ENCODE measurements at places on chromosomes 2 and 18.

- no peak for DNase-seq
These were observed 27.7 kb upstream of the ZNF638 start for GRCh38 chr2:71303849-71304248.

- no peak for DNase-seq
These were observed 1433.8 kb upstream of the SLC39A10 start for GRCh38 chr2:194223218-194223617.

- no peak for DNase-seq
These were observed 103.3 kb downstream of the METTL4 start for GRCh38 chr18:2468051-2468450.

DNA sequence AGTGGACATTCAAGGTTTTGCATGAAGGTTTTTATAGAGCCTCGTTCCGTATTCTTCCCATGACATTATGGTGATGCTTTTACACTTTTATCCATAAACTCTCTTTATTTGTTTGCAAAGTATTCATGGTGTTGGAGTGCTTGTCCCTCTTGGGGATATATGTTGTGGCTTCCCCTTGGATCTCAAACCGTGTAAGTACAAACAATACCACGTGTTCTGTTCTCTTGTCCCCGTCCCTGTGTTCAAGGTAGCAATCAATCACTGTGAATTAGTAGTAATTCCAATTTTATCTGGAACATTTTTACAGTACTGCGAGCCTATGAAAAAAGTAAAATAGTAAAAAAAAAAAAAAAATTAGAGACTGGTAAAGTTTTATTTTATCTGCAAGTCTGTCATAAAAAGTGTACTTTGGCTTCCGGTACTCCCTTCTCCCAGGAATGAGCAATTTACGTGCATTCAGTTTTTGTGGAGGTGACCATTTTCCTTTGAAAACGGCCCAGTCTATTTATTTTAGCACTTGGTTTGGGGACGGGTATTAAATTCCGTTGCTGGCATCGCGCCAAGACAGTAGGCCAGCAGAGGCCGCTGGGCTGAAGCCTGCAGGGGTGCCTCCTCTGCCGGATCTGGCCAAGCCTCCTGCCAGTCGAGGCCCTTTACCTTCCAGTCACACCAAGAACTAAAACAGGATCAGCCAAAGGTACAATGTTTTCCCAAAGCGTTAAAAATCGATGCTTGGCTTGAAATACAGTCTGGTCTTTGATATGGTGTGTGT is 175.7 kb downstream of the SOCS6 start:
- DNase-seq = peak; percentile 20

DNA sequence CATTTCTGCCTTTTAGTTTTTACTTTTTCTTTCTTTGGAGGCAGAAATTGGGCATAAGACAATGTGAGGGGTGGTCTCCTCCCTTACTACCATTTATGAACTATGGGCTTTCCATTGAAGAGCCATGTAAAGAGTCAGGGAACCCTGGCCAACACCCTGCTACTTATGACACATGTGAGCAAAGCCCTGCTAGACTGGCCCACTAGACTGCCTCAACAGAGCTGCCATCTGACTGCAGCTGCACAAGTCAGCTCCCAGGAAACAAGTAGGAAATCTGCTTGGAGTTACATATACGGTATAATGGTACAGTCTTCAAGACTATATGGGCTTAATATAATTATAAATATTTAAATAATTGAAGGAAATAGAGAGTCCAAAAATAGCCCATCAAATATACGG is 816.8 kb downstream of the TRIB2 start:
- no peak for DNase-seq

- DNase-seq = no peak
These were observed 286.5 kb upstream of the CDH7 start for GRCh38 chr18:65464361-65464760.
